ENCODE measurements at places on chromosomes 11 and 22. TPM values are rescaled to one million over a fixed set of nuclear protein-coding genes. Genes with fewer than 3 reads are reported as not detected.

DNA sequence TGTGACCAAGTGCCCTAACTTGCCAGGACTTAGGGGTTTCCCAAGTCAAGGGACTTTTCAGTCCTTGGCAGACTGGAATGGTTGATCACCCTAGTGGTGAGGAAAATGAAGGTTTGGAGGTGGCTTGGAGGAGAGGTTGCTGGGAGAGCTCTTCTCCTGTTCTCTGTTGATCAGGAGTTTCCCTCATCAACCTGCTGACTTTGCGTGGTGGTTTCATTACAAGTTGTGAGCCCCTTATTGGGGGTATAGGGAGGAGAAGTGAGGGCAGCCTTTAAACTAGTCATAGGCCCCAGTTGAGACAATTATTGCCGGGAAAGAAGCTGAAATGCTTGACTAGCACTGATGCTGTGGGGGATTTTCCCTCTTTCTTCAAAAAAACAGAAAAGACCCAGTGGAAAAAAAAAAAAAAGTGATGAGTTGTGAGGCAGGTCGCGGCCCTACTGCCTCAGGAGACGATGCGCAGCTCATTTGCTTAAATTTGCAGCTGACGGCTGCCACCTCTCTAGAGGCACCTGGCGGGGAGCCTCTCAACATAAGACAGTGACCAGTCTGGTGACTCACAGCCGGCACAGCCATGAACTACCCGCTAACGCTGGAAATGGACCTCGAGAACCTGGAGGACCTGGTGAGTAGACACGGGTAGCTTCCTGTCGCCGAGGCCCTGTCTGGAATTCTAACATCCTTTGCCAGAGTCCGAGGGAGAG lies at the start of gene CXCR5:
Gene CXCR5 (plus strand): TSS at position 525 of the 704 bp plus-strand sequence. CDS start 50 bp downstream, at position 575.
- no peak within 1 kb of the TSS for H3K27ac ChIP-seq
- H3K27me3 ChIP-seq, result no peaks in the 10 kb centered on the region
- no peaks in the 10 kb centered on the region for H3K36me3 ChIP-seq
- DNase-seq, result peak; percentile 83
- peaks cover 5% of the 10 kb centered on the region for H3K4me1 ChIP-seq

DNA sequence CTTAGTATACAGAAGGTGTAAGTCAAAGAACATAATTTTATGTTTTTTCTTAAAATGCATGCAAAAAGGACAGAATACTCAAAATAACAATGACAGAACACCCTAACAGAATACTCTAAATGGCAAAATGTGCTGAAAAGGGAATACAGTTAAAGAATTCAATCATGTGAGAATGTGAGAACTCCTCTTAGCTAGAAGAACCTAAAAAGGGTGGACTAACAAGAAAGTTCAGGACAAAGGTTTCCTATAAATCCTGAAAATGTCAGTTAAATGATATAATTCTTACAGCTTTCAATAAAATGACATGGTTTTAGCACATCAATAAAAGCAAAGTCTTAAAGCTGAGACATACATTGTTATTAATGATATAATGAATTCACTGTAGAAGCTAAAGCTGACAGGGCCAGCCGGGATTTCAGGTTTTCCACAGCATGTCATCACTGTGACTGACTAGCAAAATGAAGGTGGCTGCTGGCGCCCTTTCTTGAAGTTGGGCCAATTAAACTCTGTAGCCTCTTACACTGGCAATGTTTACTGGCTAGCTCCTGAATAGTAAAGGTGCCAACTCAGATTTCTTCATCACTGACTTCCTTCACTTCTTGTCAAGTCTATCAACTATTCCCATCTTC lies 244.4 kb downstream of the TTC28 start:
- H3K36me3 ChIP-seq, result no peaks in the 10 kb centered on the region
- DNase-seq, result no peak
- H3K4me1 ChIP-seq, result peaks cover 3% of the 10 kb centered on the region
- H3K27me3 ChIP-seq, result no peaks in the 10 kb centered on the region
- H3K27ac ChIP-seq, result no peak overlapping the region

GRCh38 chr11:44376423-44376822 lies 66.5 kb upstream of the ALX4 start:
- DNase-seq, result no peak
- no peaks in the 10 kb centered on the region for H3K4me1 ChIP-seq
- no peak overlapping the region for H3K27ac ChIP-seq
- no peak overlapping the region for H3K4me3 ChIP-seq
- no peaks in the 10 kb centered on the region for H3K27me3 ChIP-seq
- H3K36me3 ChIP-seq, result no peaks in the 10 kb centered on the region

- no peaks in the 10 kb centered on the region for H3K27me3 ChIP-seq
- H3K36me3 ChIP-seq, result no peaks in the 10 kb centered on the region
- peak overlapping the region; percentile 67 for H3K27ac ChIP-seq
- no peaks in the 10 kb centered on the region for H3K4me1 ChIP-seq
- H3K4me3 ChIP-seq, result no peak overlapping the region
- DNase-seq, result no peak
Observed at GRCh38 chr11:32044158-32044863, 46.6 kb upstream of the RCN1 start.

- no peaks in the 10 kb centered on the region for H3K4me1 ChIP-seq
- no peak for DNase-seq
- H3K4me3 ChIP-seq, result no peak overlapping the region
- no peaks in the 10 kb centered on the region for H3K27me3 ChIP-seq
- H3K36me3 ChIP-seq, result no peaks in the 10 kb centered on the region
- no peak overlapping the region for H3K27ac ChIP-seq
Observed at GRCh38 chr11:102850973-102851745, 7.8 kb upstream of the MMP3 start.

GRCh38 chr22:22877523-22878210 lies 9.9 kb upstream of the IGLL5 start:
- no peak overlapping the region for H3K4me3 ChIP-seq
- no peaks in the 10 kb centered on the region for H3K4me1 ChIP-seq
- DNase-seq, result peak; percentile 93
- H3K27ac ChIP-seq, result no peak overlapping the region

DNA sequence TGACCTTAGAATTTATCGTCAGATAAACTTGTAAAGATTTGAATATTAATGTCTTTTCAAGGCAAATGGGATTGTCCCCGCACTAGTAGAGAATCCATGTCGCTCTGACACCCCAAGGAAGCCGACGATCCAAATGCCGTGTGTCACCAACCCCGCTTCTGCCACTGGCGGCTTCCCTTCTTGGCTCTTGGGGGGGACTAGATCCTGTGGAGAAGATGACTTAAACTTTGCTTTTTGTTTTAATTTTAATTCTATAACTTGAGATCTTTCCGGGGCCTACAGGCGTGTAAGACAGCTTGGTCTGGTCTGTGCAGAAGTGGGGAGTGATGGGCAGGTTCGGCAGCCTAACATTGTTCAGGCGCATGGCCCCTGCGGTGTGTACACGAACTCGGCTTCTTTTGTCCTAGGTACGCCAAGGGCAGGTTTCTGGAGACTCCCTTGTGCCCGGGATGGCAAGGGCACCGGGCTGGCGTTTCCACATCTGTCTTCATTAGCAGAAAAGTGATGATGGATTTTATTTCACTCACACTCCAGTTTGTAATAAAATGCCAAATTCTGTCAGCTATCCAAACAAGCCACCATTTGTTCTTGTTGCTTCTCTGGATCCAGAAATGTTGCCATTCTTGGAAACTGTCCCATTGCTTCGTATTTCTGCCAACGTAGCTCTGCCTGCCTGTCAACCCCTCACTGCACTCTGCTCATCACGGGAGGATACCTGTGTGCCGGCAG lies 6.7 kb downstream of the YDJC start:
- no peaks in the 10 kb centered on the region for H3K4me1 ChIP-seq
- no peak overlapping the region for H3K27ac ChIP-seq
- no peak for DNase-seq
- H3K27me3 ChIP-seq, result no peaks in the 10 kb centered on the region
- no peak overlapping the region for H3K4me3 ChIP-seq

DNA sequence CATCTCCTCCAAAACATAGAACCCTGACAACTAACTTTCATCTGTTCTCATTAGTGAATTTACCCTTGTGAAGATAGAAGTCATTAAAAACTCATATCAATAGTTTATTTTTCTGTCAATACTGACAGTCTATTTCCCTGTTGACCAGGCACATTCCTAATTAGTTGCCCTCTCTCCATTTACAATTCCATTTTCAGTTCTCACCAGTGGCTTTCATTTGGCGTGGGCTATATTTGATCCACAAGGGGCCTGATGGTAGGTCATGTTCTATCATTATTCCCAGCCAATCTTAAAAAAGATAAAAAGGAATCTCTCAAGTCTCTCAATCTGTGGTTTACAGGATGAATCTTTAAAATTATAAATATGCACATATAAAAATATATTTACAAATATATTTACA lies 3.9 kb upstream of the AKIP1 start:
- no peak overlapping the region for H3K27ac ChIP-seq
- H3K4me1 ChIP-seq, result no peaks in the 10 kb centered on the region
- DNase-seq, result no peak
- no peaks in the 10 kb centered on the region for H3K36me3 ChIP-seq
- no peaks in the 10 kb centered on the region for H3K27me3 ChIP-seq
- H3K4me3 ChIP-seq, result no peak overlapping the region

Gene MS4A4A
- not detected for total RNA-seq

DNA sequence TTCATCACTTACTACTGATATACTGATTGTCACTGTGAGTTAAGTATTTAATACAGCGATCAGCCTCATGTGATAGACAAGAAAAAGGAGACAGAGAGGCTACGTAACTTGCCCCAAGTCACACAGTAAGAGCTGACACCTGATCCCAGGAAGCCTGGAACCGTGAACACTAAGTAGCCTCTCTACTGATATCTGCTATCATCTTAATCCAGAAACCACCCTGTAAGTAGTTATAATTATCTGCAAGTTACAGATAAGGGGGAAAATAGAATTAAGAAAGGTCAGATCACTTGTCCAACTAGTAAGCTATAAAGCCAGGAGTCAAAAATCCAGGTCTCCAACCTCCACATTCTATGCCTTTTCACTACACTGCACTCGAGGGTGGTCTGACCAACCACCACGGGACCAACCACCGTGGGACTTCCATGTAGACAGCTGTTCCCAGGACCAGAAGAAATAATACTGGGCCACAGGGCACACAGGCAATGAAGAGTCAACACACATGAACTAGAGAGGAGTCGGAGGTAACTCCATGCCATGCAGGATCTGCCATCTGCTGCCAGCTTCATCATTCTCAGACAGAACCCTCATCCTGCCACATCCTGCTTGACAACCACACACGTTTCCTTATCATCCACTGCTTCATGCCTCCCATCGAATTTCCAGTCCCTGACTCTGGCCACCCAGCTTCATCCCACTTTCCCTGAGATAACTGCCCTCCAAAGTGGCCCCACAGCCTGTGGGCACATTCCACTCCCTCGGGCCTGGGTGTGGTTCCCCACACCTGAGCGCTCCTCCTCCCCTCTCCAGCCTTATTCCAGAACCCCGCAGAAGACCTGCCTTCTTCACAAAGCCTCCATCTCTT lies 58.6 kb downstream of the MICAL3 start:
- H3K36me3 ChIP-seq, result no peaks in the 10 kb centered on the region
- no peak overlapping the region for H3K27ac ChIP-seq
- no peak overlapping the region for H3K4me3 ChIP-seq
- H3K27me3 ChIP-seq, result peaks cover 28% of the 10 kb centered on the region
- H3K4me1 ChIP-seq, result peaks cover 17% of the 10 kb centered on the region

Gene TTC28
- 34.0 TPM for total RNA-seq

DNA sequence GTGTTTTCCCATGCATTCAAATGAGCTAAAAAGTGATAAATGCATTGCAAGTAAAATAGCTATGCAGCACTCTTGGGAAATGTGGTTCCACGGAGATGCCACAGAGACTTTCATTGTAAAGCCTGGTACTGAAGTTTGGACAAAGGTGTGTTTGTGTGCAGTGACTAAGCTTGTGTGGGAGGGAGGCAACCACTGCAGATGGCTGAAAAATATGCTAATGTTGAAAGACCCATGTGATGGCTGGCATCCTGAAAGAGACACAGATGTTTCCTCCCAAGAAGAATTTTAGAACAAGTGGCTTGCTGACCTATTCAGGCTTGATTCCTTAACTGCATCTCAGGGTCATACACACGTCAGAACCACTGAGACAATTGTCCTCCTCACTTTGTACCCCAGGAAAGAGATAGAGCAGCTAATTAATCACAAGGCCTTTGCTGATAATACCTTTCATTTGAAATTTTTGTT lies 73.8 kb downstream of the FAM76B start:
- no peaks in the 10 kb centered on the region for H3K36me3 ChIP-seq
- H3K4me1 ChIP-seq, result no peaks in the 10 kb centered on the region
- no peak for DNase-seq

GRCh38 chr11:10524471-10524870 lies 16.5 kb downstream of the RNF141 start:
- H3K4me3 ChIP-seq, result no peak overlapping the region
- DNase-seq, result no peak
- no peak overlapping the region for H3K27ac ChIP-seq
- H3K4me1 ChIP-seq, result peaks cover 3% of the 10 kb centered on the region
- H3K27me3 ChIP-seq, result no peaks in the 10 kb centered on the region

DNA sequence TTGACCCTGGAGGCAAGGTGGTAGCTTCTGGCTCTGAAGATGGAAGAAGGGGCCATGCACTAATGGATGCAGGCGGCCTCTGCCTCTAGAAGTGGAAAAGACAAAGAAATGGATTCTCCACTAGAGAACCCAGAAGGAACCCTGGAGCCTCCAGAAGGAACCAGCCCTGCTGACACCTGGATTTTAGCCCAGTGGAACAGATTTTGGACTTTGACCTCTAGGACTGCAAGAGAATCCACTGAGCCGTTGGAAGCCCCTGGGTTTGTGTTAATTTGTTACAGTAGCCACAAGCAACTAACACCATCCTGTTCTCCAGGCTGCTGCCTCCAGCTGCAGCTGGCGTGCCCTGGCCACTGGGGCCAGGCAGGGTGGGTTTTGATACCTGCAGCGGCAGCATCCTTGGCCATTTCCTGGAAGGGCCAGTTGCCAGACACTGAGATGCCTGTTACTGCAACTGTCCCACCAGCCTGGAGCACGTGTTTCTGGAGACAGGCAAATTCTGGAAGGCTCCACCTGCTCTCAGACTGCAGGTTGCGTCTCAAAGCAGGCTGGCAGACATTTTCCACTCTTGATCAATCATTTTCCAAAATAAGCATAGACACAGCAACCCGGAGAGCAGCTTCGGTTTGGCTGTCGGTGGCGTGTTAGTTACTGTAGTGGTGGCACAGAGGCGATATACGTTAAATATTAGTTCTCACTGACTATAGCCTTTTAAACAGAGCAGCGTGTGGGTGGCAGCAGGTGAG lies 76.8 kb upstream of the PARVG start:
- H3K4me3 ChIP-seq, result no peak overlapping the region
- peaks cover 12% of the 10 kb centered on the region for H3K4me1 ChIP-seq
- peaks cover 3% of the 10 kb centered on the region for H3K36me3 ChIP-seq
- no peak for DNase-seq

GRCh38 chr11:96168623-96169022 lies 174.4 kb downstream of the MAML2 start:
- H3K4me3 ChIP-seq, result no peak overlapping the region
- no peak overlapping the region for H3K27ac ChIP-seq
- H3K4me1 ChIP-seq, result peaks cover 21% of the 10 kb centered on the region
- DNase-seq, result no peak
- H3K27me3 ChIP-seq, result no peaks in the 10 kb centered on the region

GRCh38 chr22:37314315-37315074 lies 32.2 kb downstream of the CYTH4 start:
- no peaks in the 10 kb centered on the region for H3K4me1 ChIP-seq
- no peak overlapping the region for H3K27ac ChIP-seq
- no peak for DNase-seq
- H3K4me3 ChIP-seq, result no peak overlapping the region
- no peaks in the 10 kb centered on the region for H3K36me3 ChIP-seq
